ENCODE measurements at places on chromosomes 1 and 21.

GRCh38 chr1:113455374-113455773, 65.1 kb downstream of the MAGI3 start:
- DNase-seq = no peak

GRCh38 chr1:61459345-61459744, 265.6 kb downstream of the TM2D1 start:
- no peak for DNase-seq

- no peak for DNase-seq
These were observed 57.9 kb upstream of the FGGY start for GRCh38 chr1:59238993-59239392.

- DNase-seq = no peak
These were observed 537 bp upstream of the ANKRD13C start for GRCh38 chr1:70355111-70355407.

- no peak for DNase-seq
These were observed 1232.1 kb downstream of the MRPL39 start for GRCh38 chr21:24375201-24375600.

- DNase-seq = no peak
These were observed 622.3 kb downstream of the PTPRU start for GRCh38 chr1:29858646-29859045.

GRCh38 chr1:203867802-203868201, 6.4 kb downstream of the SNRPE start:
- no peak for DNase-seq

DNA sequence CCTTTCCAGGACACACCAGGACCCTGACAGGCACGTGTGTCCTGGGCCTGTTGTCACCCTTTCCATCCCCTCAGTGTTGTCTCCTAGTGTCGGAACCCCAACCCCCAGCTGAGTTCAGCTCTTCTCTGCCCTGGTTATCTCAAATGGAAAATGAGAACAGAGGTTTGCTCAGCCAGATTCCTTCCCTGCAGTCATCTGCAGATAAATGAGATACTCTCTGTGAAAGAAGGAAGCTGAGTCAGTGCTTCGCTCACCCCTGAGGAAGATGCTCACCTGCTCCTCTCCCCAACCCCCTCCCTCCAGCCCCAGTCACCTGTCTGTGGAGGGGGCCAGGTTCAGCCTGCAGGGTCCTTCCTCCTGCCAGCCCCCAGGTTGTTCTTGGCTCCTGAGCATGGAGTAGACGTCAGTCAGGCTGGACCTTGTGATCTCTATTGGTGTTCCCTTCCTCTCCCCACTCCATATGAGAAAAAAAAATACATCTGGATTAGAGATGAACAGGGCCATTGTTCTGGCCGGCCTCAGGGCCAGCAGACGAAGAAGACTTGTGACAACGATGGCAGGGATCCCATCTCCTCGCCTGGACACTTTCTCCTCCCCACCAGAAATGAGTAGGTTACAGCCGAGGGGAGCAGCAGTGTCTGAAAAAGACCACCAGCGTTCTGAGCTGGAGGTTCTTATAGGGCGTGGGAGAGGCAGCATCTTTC, 20.9 kb downstream of the PHGDH start:
- DNase-seq = no peak

- DNase-seq = no peak
These were observed 162.7 kb downstream of the PIGK start for GRCh38 chr1:77056525-77056924.

- DNase-seq = no peak
These were observed 2.0 kb downstream of the PIK3CD start for GRCh38 chr1:9653491-9654050.

GRCh38 chr1:42266253-42267135, 68.5 kb downstream of the FOXJ3 start:
- DNase-seq = no peak

Measured in activated CD4-positive, alpha-beta T cell treated with anti-CD3 and anti-CD28 coated beads for 24 hours (primary cell).